ENCODE measurements at places on chromosomes 2 and 18. TPM values are rescaled to one million over a fixed set of nuclear protein-coding genes. Genes with fewer than 3 reads are reported as not detected.

The REG1A gene
- not detected for total RNA-seq

DNA sequence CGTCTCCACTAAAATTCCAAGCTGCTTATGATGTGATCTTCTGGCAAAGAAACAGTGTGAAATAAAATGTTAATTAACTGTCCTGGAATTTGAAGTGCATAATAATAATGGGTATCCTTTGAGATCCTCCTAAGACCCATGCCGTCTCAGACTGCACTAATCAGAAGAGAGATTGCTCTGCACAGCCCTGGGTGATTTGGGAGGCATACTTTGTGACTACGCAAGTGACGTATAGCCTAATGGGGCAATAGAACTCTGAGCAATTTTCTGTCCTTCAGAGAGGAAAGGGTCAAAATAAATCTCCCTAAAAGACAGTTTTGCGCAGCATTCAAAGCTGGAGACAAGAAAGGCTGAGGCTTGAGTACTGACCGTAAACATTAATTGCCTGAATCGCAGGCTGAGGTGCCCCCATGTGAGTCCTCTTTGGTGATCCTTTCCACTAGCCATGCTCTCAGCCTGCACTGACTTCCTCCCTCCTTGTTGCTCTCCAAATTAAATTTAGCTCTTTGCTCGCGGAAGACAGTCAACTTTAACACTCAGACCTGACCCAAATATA is 76.0 kb downstream of the DPP4 start:
- no peak for DNase-seq
- no peak overlapping the region for H3K27ac ChIP-seq
- no peak overlapping the region for H3K4me3 ChIP-seq
- no peaks in the 10 kb centered on the region for H3K4me1 ChIP-seq

GRCh38 chr2:81467096-81467495 is 1162.5 kb upstream of the LRRTM1 start:
- no peaks in the 10 kb centered on the region for H3K4me1 ChIP-seq
- no peaks in the 10 kb centered on the region for H3K27me3 ChIP-seq
- no peak for DNase-seq
- H3K27ac ChIP-seq = no peak overlapping the region

The TFCP2L1 gene
- total RNA-seq = 21.1 TPM

DNA sequence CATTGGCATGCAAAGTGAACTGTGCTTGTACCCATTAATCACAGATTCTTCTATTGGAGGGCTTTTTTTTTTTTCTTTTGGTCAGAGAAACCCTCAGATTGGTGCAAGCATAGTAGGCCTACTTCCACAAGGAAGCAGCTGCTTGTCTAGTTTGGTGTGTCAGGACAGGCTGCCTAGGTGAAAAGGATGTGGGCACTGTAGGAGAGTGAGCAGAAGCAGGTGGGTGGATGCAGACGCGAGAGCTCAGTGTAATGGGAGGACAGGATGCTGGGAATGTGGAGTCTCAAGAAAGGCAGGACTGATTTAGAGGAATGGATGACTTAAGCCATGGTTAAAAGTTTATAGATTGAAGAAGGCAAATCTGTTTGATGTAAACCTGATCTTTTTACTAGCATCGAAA is 3.1 kb downstream of the ELP2 start:
- no peak for DNase-seq
- peaks cover 53% of the 10 kb centered on the region for H3K36me3 ChIP-seq
- H3K27ac ChIP-seq = no peak overlapping the region
- no peak overlapping the region for H3K4me3 ChIP-seq
- no peaks in the 10 kb centered on the region for H3K27me3 ChIP-seq
- peaks cover 19% of the 10 kb centered on the region for H3K4me1 ChIP-seq

The ACVR1C gene
- 0.99 TPM for total RNA-seq

- no peaks in the 10 kb centered on the region for H3K27me3 ChIP-seq
- no peak overlapping the region for H3K4me3 ChIP-seq
- no peak overlapping the region for H3K27ac ChIP-seq
- no peaks in the 10 kb centered on the region for H3K4me1 ChIP-seq
- no peak for DNase-seq
- H3K36me3 ChIP-seq = no peaks in the 10 kb centered on the region
These were observed 27.4 kb upstream of the MBOAT2 start for GRCh38 chr2:9030841-9031240.

The DUSP19 gene
- total RNA-seq = 2.7 TPM

- H3K27me3 ChIP-seq = no peaks in the 10 kb centered on the region
- H3K4me3 ChIP-seq = no peak overlapping the region
- peaks cover 52% of the 10 kb centered on the region for H3K4me1 ChIP-seq
- DNase-seq = no peak
These were observed 149.3 kb downstream of the HAUS1 start for GRCh38 chr18:46253498-46253897.

GRCh38 chr18:24662412-24662821 is 202.0 kb downstream of the HRH4 start:
- no peaks in the 10 kb centered on the region for H3K36me3 ChIP-seq
- no peak for DNase-seq
- H3K4me3 ChIP-seq = no peak overlapping the region
- H3K4me1 ChIP-seq = peaks cover 14% of the 10 kb centered on the region

GRCh38 chr2:11850082-11850481 is 103.7 kb downstream of the LPIN1 start:
- H3K36me3 ChIP-seq = no peaks in the 10 kb centered on the region
- no peak overlapping the region for H3K4me3 ChIP-seq
- H3K27me3 ChIP-seq = peaks cover 20% of the 10 kb centered on the region
- H3K4me1 ChIP-seq = no peaks in the 10 kb centered on the region
- H3K27ac ChIP-seq = no peak overlapping the region
- DNase-seq = no peak

DNA sequence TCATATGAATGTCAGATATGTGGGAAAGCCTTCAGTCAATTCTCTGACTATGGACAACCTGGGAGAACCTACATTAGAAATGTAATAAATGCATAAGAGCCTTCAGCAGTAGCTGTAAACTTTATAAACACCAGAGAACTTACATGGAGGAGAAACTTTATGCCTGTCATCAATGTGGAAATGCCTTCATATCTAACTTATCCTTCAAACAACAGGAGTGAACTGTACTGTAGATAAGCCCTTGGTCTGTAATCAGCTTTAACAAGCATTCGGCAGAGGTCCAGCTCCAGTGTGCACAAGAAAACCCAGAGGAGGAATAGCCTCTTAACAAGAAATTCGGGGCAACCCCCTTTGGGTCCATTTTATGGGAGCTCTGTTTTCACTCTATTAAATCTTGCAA is 14.8 kb upstream of the UXS1 start:
- H3K4me3 ChIP-seq = no peak overlapping the region
- DNase-seq = no peak
- H3K27ac ChIP-seq = no peak overlapping the region
- no peaks in the 10 kb centered on the region for H3K27me3 ChIP-seq
- no peaks in the 10 kb centered on the region for H3K4me1 ChIP-seq
- H3K36me3 ChIP-seq = no peaks in the 10 kb centered on the region

GRCh38 chr2:37350034-37350433 is 5.6 kb downstream of the QPCT start:
- DNase-seq = peak; percentile 55
- H3K36me3 ChIP-seq = peaks cover 1% of the 10 kb centered on the region
- no peak overlapping the region for H3K4me3 ChIP-seq
- H3K27me3 ChIP-seq = no peaks in the 10 kb centered on the region
- no peak overlapping the region for H3K27ac ChIP-seq
- peaks cover 17% of the 10 kb centered on the region for H3K4me1 ChIP-seq

DNA sequence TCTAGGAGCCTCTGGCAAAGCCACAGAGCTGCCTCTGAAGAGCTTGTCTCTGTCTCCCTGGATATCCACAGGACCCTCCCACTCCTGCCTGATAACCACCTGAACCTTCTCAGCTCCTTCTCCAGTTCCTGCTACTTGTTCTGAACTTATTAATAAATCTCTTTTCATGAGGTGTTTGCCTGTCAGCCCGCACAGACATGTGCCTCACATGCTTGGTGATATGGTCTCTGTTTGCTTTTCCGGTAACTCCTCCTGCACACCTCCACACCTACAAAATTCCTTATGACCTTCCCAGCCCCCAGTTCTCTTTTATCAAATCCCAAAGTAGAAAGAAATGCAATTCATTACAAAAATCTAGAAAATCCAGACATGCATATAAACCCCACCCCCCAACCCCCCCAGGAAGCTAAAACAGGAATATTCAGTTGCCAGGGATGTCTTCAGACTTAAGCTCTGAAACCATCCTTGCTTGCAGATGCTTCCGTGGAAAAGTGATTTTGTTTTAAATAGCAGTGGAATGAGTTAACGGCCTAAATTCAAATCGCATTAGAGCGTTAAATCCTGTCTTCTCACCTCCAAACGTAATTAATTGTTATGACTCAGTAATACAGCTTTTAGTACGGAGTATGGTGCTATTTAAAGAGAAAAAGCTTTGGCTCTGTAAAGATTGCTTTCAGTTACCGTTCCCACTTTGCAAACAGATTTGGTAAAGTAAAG is 2.1 kb upstream of the PID1 start:
- H3K4me3 ChIP-seq = peak overlapping the region; percentile 34
- peaks cover 22% of the 10 kb centered on the region for H3K4me1 ChIP-seq
- H3K27me3 ChIP-seq = peaks cover 48% of the 10 kb centered on the region
- no peak for DNase-seq
- H3K27ac ChIP-seq = no peak overlapping the region
- peaks cover 6% of the 10 kb centered on the region for H3K36me3 ChIP-seq

GRCh38 chr18:58117786-58118403 is 73.9 kb downstream of the NEDD4L start:
- H3K36me3 ChIP-seq = peaks cover 17% of the 10 kb centered on the region
- H3K27me3 ChIP-seq = no peaks in the 10 kb centered on the region
- H3K27ac ChIP-seq = peak overlapping the region; percentile 96
- peaks cover 66% of the 10 kb centered on the region for H3K4me1 ChIP-seq
- peak; percentile 67 for DNase-seq
- H3K4me3 ChIP-seq = peak overlapping the region; percentile 43

DNA sequence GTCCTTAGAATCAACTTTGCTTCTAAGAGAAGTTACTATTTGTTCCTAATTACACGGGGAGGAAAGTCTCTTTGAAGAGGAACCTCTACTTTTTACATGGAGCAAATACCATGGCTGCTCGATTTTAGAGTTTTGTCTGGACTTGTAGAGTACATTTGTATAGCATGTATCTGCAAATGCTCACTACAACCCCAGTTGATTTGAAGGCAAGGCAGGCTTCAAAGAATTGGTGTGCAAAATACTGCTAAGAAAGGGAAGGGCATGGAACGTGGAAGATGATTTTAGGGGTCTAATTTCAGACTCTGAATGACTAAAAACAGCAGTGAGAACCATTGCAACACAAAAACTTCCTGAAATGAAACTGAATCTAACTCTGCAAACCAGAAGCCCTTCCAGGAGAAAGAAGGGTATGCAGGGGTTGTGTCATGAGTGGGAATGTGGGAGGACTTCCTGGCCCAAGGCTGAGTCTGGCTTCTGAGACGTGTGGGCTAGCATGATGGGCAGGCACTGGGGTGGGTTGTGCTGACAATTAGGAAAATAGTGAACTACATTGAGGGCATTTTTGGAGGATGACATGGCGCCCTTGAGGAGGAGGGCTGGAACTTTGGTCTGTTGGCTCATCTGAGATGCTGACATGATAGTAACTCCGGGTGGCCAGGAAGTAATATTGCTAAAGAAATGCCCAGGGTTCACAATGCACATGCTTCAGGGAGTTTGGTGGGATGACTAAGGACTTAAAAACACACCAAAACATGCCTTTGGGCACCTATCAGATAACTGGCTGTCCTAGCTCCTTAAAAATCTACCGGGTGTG is 18.9 kb upstream of the IL1R2 start:
- no peak for DNase-seq
- H3K4me1 ChIP-seq = no peaks in the 10 kb centered on the region
- no peaks in the 10 kb centered on the region for H3K36me3 ChIP-seq
- H3K4me3 ChIP-seq = no peak overlapping the region

DNA sequence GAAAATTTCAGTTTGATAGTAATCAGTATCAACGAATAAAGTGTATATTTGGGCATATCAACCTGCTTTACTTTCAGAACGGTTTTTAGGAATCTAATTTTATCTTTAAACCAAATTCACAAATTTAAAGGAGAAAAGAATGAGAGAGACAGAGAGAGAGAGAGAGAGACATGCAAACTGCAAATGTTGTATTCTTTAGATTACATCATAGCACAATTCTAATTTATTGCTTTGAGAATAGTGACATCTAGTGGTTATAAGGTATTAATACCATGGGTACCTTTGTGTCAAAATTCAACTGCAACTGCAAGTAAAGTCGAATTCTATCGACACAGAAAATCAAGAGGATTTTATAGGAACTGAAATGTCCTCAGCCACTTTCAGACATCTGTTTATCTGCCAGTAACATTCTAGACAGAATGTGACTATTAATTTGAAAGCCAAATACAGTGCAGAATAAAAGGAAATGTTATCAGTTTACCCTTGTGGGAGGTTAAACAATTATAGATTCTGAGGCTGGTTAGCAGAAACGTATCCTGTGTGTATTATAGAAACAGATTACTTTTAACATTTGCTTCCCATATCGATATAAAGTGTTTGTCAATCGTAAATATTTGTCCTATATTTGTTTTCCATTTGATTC is 529.8 kb upstream of the VRK2 start:
- no peak for DNase-seq
- H3K4me3 ChIP-seq = no peak overlapping the region
- no peaks in the 10 kb centered on the region for H3K36me3 ChIP-seq
- peaks cover 8% of the 10 kb centered on the region for H3K4me1 ChIP-seq
- no peaks in the 10 kb centered on the region for H3K27me3 ChIP-seq
- H3K27ac ChIP-seq = no peak overlapping the region

DNA sequence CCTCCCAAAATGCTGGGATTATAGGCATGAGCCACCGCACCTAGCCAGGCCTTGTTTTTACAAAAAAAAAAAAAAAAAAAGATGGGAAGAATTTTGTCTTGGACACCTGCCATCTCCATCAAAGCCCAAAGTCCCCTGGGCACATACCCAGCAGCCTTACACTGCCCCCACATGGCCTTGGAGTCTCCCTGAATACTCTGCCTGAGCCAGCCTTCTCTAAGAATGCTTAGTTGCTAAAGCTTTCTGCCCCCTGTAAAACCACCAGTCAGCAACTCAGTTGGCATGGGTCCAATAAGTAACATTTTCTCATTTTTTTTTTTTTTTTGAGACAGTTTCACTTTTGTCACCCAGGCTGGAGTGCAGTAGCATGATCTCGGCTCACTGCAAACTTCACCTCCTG is 40.6 kb downstream of the SPC25 start:
- H3K4me3 ChIP-seq = no peak overlapping the region
- peaks cover 12% of the 10 kb centered on the region for H3K36me3 ChIP-seq
- no peaks in the 10 kb centered on the region for H3K27me3 ChIP-seq
- H3K27ac ChIP-seq = peak overlapping the region; percentile 14
- peaks cover 33% of the 10 kb centered on the region for H3K4me1 ChIP-seq

DNA sequence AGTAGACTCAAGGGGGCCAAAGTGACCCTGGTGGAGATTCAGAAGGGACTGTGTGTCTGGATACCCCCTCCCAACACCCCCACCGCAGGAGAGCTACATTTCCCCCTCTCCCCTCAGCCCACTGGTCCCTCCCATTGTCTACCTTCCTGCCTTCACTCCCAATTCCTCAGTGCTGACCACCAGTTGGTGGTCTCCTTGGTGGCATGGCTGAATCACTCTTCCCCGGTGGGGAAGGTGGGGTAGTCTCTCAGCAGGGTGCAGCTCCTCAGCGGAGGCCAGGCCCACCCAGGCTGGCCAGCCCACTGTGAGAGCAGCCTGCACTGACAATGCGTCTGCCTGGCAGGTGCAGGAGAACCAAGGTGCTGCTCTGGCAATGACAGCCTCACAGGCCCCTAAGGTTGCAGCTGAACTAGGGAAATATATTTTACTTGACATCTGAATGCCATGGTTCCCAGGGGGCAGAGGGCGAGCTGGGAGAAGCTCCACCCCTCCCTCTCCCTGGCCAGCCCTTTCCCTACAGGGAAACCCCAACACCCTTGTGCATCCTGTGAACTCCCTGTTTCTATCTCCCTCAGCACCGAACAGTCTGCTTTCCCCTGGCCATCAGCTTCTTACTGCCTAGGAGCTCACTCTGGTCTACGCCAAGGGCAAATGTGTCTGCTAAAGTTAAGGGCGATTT is 62.6 kb upstream of the PAX8 start:
- no peaks in the 10 kb centered on the region for H3K4me1 ChIP-seq
- no peak overlapping the region for H3K27ac ChIP-seq
- H3K36me3 ChIP-seq = no peaks in the 10 kb centered on the region
- H3K4me3 ChIP-seq = no peak overlapping the region
- no peaks in the 10 kb centered on the region for H3K27me3 ChIP-seq
